Naive thymus-derived CD8-positive, alpha-beta T cell (primary cell): ENCODE measurements at places on chromosomes 5 and 9. TPM values are rescaled to one million over a fixed set of nuclear protein-coding genes. Genes with fewer than 3 reads are reported as not detected.

Gene TAF11L13
- not detected for polyA plus RNA-seq

Gene WNK2
- polyA plus RNA-seq, result not detected

Gene RNF14
- polyA plus RNA-seq, result 40.1 TPM

Gene EIF4E1B
- not detected for polyA plus RNA-seq

Gene PCDHGA11
- polyA plus RNA-seq, result not detected

Gene TMEM203
- 128 TPM for polyA plus RNA-seq

Gene C8G
- polyA plus RNA-seq, result not detected

Gene MATR3
- polyA plus RNA-seq, result 323 TPM

Gene SPTLC1
- polyA plus RNA-seq, result 41.4 TPM

Gene TMEM250
- 51.7 TPM for polyA plus RNA-seq

Gene AHRR
- not detected for polyA plus RNA-seq

Gene UNC5A
- not detected for polyA plus RNA-seq

Gene PCDHGA7
- not detected for polyA plus RNA-seq

Gene NUTM2G
- polyA plus RNA-seq, result 0.19 TPM
